ENCODE measurements at places on chromosomes 1 and 21.

DNA sequence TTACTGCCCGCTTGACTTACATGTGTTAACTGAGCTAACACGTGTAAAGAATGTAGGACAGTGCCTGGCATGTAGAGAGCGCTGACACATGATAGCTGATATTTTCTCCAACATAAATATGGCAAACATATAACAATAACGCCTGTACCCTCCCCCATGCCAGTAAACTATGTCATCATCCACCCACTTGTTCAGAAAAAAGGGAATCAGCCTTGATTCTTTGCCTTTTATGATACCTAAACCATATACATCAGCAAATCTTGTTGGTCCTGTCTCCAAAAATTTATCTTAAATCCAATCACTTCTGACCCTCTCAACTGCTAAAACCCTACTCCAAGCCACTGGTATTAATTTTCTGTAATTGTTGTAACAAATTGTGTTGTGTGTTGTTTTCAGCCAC lies 1.1 kb upstream of the ZNF692 start:
- DNase-seq: no peak

GRCh38 chr1:54565113-54565501 lies 17.1 kb downstream of the ACOT11 start:
- no peak for DNase-seq

DNA sequence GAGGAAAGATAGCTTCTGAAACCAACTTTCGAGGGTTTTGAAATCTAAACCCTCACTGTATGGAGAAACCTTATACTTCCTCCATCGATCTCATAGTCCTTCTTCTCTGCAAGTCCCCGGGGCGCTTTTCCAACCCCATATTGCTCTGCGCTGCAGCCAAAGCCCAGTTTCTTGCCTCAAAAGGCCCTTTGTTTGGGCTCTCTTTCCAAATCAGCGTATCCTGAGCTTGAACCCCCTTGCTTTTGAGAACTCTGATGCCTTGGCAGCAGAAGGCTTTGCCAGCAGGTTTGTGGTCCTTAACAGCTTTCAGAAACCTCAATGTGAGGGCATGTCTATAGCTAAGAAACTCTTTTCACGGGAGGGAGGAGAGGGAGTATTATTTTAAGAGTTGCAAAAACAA lies 21.6 kb downstream of the PLPP3 start:
- DNase-seq: no peak

- no peak for DNase-seq
Observed at GRCh38 chr1:208615371-208615770, 371.2 kb upstream of the PLXNA2 start.

- DNase-seq: no peak
Observed at GRCh38 chr1:173870252-173871075, 2.3 kb downstream of the ZBTB37 start.

DNA sequence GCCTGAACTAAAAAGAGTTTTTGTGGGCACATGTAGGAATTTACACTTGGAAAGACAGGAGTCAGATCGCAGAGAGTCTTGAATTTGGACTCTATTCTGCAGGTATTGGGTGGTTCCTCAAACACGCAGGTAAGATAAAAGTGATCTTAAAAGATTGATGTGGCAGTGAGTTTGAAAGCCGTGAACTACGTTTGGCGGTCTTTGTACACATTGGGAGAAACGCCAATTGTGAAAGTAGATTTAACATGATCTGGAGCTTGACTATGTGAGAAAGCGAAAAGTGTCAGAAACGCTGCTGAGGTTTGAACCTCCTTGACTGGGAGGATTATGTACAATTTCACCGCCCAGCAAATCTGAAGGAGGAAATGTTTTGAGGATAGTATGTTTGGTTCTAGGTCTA lies 1.5 kb upstream of the PPP2R5A start:
- DNase-seq: no peak

DNA sequence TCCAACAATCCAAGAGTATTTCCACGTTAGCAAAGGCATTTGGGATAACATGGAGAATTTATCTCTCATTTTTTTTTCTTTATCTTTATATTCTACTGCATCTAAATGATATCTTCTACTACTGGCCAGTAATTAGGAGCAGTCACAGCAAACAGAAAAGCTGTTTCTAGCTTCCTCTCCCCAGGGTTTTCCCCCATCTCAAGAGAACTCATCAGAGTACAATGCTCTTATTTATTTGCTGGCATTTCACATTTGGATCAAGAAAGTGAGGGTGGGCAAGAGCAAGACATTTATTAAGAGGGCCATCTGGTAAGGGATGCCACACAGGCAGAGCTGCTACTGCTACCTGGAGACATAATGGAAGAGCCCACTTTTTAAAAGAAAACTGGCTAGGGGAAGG lies 368.2 kb downstream of the USH2A start:
- DNase-seq: no peak

DNA sequence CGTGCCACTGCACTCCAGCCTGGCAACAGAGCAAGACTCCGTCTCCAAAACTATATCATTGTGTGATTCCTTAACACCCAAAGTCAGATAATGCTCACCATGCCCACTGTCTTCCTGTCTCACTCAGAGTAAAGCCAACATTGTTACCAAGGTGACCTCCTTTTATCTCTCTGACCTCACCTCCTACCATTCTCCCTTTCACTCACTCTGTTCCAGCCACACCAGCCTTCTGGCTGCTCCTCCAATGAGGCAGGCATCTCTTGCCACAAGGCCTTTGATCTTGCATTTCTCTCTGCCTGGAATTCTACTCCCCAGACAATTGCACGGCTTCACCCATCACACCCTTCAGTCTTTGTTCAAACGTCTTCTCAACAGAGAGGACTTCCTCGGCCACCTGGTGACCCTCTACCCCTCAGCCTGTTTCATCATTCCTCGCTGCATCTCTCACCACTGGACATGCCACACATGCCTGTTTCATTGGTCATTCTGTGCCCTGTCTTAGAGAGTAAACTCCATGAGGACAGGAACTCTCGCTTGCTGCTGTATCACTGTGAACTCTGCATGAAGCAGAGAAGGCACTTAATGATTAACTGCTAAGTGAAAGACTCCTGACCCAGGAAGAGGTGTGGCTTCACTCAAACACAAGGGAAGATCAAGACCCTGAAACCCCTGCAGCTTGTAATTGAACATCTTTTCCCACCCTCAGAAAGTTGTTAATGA lies 67.1 kb upstream of the CAPZB start:
- no peak for DNase-seq
